ENCODE measurements at places on chromosomes 5 and 9. TPM values are rescaled to one million over a fixed set of nuclear protein-coding genes. Genes with fewer than 3 reads are reported as not detected.

DNA sequence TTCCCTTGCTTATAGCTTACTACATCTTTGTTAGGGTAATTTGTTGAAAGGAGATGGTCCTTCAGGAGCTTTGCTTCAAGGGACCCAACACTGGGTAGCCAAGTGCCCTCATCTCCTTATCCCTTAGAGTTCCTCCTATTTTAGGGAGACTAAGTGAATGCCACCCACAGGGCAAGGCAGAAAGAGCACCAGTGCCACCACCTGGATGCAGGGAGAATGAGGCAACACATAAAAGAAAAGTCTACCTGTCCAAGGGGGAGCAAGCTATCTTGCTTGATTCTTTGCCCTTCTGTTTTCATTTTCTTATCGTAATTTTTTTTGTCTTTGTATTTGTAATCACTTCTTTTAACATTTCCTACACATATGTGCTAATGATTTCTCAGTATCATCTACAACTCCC is 205.5 kb downstream of the NPR3 start:
- no peaks in the 10 kb centered on the region for H3K36me3 ChIP-seq
- H3K27me3 ChIP-seq: no peaks in the 10 kb centered on the region
- H3K4me1 ChIP-seq: no peaks in the 10 kb centered on the region
- ATAC-seq: no peak
- H3K4me3 ChIP-seq: no peak overlapping the region

DNA sequence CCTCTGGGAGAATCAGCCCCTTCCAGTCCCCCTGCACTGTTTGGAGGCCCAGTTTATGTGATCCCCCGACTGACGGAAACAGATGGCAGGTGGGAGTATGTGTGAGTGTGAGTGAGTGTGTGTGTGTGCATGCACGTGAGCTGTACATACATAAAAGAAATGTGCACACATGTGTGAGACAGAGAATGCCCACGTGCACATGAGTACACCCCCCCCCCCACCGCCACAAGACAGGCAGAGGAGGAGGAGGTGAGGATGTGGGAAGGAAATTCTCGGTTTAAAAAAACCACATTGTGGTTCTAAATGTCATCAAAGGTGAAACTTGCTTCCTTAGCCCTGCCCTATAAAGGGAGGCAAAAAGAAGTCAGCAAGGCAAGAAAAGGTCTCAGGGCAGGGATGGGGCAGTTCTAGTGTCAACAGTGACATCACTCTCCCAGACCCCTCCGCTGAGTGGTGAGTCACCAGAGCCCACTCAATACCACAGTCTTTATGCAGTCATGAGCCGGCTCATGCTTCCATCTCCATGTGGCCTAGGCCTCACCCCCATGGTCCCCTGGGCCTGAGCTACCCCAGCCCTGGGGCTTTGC is 79.2 kb upstream of the HSPA9 start:
- no peaks in the 10 kb centered on the region for H3K36me3 ChIP-seq
- H3K27me3 ChIP-seq: no peaks in the 10 kb centered on the region
- H3K27ac ChIP-seq: no peak overlapping the region
- no peak overlapping the region for H3K4me3 ChIP-seq
- no peak for ATAC-seq

GRCh38 chr5:94793816-94794198 is 175.3 kb downstream of the SLF1 start:
- no peak overlapping the region for H3K4me3 ChIP-seq
- no peaks in the 10 kb centered on the region for H3K27me3 ChIP-seq

DNA sequence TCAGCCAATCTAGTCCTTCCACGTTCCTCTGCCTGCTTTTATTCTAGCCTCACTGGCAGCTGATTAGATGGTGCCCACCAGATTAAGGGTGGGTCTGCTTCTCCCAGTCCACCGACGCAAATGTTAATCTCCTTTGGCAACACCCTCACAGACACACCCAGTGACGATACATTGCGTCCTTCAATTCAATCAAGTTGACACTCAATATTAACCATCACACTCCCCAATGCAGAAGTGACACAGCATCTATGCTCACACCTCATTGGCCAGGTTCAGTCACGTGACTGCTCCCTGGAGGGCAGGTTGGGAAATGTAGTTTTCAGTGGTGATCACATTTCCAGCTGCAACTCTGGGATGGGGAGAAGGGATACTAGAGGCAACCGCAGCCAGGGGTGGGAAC is 13.0 kb downstream of the SUSD3 start:
- H3K36me3 ChIP-seq: no peaks in the 10 kb centered on the region
- H3K4me1 ChIP-seq: peaks cover 30% of the 10 kb centered on the region
- no peak for ATAC-seq
- H3K4me3 ChIP-seq: no peak overlapping the region
- no peak overlapping the region for H3K27ac ChIP-seq

TRMO gene
- total RNA-seq: 14.5 TPM
